Right lung (tissue), 10 donors: ENCODE measurements at places on chromosomes 7 and 10. TPM values are rescaled to one million over a fixed set of nuclear protein-coding genes. Genes with fewer than 3 reads are reported as not detected.

Gene PNLIP
- not detected for polyA plus RNA-seq

DNA sequence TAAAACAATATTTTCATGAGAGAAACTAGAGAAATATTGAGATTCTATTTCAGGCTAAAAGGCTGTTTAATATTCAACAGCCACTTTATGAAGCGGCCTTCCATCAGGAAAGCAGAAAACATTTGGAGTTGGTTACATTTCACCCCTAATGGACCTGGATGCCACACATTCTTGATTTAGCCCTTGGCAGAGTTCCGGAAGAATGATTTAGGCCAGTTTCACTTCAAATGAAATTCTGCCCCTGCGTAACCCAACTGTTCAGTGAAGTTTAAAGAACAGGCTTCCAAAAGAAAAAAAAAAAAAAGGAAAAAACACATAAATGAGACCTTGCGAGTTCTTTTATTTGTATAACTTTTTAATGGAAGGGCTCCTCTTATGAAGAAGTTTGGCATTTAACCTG lies 239.2 kb upstream of the AKR1E2 start:
- DNase-seq = peak; percentile 15

- DNase-seq = peak; percentile 51
Observed at GRCh38 chr7:32427769-32428291, 62.4 kb downstream of the LSM5 start.

- DNase-seq = no peak
Observed at GRCh38 chr7:26127411-26127810, 24.6 kb upstream of the NFE2L3 start.

DNA sequence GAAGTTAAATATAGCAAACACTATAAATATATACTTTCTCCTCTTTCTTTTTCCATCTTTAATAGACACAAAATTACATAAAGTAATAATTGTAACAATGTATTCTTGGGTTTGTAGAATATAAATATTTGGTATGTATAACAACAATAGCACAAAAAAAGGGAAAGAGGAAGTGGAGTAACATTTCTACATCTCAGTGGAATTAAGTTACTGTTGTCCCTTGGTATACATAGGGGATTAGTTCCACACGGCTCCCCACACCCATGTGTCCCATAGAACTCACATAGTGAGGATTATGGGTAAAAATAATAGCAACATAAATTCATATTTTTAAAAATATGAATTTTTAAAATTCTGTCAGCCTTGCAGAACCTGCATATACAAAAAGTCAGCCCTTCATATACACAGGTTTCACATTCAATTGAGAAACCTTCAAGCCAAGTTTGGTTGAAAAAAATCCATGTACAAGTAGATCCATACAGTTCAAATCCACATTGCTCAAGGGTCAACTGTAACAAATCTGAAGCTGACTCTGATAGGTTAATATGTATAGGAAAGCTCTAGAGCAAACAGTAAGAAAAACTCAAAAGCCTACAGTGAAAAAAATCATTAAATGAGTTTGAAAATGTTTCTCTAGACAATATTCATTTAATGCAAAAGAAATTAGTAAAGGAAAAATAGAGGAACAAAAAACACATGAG lies 92.4 kb downstream of the HYCC1 start:
- DNase-seq = no peak

DNA sequence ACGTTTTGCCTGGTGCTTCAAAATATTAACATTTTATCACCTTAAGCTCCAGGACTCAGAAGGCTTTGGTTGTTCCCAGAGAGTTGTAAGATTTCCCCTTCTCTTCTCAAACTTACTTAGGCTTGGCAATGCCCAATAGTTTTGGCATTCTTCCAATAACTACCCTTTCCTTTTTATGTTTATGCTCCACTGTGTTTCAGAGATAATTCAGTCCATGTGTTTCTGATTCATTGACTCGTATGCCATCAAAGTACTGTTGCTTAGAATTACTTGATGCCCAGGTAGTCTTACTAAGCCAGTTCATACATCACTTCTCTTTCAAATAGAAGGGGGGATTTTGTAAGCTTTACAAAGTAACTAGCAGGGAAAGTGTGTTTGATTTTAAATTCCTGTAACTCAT lies 66.6 kb downstream of the AGMO start:
- no peak for DNase-seq

DNA sequence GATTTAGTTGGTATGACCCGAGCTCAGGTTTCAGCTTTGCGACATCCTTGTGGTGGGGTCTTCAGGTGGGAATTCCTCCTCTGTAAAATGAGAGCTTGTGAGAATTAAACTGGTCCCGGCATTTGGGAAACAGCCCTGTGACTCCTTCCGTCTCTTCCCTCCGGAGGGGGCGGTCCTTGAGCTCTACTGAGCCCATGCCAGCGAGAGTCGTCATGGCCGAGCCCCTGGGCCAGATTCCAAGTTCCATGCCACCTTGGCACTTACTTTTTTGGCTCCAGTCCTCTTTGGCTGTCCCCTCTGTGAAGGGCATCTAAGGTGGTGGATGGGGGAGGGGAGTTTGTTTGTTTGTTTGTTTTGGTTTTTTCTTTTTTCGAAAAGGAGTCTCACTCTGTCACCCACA lies 47.6 kb downstream of the GTF2IRD1 start:
- no peak for DNase-seq

- no peak for DNase-seq
Observed at GRCh38 chr7:150400008-150400787, 21.1 kb downstream of the ZNF775 start.
